SK-MEL-5 (cell line): ENCODE measurements at places on chromosomes 13 and 19. TPM values are rescaled to one million over a fixed set of nuclear protein-coding genes. Genes with fewer than 3 reads are reported as not detected.

DNA sequence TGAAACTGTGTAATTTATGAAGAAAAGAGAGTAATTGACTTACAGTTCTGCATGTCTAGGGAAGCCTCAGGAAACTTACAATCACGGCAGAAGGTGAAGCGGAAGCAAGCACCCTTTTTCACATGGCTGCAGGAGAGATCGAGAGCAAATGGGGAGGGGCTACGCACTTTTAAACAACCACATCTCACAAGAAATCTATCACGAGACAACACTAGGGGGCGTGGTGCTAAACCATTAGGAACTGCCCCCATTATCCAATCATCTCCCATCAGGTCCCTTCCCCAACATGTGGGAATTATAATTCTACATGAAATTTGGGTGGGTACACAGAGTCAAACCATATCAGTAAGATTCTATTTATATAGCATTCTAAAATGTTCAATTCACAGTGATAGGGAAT lies 114.8 kb upstream of the TRPC4 start:
- peak; percentile 53 for DNase-seq

DNA sequence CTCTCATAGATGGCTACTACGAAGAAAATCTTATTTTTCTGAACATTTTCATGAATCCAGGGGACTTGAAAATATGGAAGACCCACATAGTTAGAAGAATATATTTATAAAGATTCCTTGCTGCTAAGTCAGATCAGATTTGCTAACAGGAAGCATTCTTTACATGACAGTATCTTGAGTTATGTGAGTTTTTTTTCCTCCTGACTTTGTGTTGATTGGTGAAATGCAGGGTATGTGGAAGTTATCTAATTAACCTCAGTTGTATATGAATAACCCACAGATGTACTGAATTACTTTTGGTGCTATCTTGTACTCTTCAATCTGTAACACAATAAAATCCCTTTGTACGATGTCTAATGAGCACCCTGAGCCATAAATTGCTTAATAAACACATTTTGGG lies 53.8 kb downstream of the ESD start:
- DNase-seq, result no peak

DNA sequence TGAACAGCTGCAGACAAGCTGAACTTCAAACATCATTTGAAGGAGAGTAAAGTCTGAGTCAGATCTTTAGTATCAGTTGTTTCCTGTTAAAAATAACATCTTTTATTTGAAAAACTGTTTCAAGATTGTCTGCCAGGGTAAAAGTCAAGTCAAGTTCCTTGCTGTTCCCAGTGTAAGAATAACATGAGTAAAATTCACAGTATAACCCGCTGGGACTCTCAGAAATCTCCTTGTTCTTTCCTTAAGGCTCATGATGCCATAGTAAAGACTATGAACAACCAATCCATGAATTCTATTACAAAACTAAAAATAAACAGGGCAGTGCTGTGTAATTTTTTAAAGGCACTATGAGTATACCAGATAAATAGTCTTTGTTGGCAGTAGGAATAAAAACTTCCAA lies 112.9 kb downstream of the IRS2 start:
- DNase-seq, result no peak

DNA sequence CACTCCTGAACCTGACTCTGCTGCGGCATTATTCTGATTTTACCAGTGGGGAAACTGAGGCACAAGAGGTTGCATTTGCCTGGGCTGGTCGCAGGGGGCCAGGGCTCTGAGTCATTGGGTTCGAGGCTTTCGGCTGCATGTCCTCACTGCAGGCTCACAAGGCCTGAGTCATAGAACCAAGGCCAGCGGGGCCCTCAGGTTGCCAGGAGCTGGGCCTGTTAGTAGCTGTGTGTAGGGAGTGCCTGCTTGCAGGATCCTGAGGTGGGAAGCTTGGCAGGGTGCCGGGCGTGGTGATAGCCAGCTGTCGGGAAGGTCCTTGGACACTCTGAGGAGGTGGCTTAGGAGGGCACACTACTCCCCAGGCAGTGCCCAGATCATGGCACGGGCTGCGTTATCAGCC lies 21.6 kb upstream of the F2RL3 start:
- no peak for DNase-seq

DNA sequence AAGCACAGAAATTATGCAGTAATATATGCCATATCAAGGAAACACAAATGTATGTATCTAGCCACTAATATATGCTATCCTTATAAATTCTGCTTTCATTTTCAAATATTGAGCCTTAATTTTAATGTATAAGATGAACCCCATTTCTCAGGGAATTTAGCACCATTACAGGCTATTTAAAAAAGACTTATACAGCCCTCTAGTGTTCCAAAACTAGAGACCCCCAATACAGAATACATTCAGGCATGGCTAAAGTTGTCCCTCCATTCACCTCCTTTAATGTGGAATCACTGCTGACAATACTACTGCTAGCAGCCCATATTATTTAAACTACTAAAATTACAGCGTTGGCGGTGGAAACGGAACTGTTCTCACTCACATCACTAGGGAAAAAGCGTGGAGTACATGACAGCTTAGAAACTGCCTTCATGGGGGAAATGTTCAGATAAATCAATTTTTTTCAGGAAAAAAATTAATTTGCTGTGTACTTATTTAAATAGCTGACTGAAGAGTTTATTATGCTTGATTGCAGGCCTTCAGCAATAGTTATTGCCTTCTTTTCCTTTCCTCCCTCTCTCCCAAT lies 541.0 kb downstream of the PCDH9 start:
- peak; percentile 41 for DNase-seq

- no peak for DNase-seq
Observed at GRCh38 chr13:73341748-73342147, 282.9 kb downstream of the KLF5 start.

- no peak for DNase-seq
Observed at GRCh38 chr13:50788551-50789210, 54.8 kb downstream of the DLEU7 start.

DNA sequence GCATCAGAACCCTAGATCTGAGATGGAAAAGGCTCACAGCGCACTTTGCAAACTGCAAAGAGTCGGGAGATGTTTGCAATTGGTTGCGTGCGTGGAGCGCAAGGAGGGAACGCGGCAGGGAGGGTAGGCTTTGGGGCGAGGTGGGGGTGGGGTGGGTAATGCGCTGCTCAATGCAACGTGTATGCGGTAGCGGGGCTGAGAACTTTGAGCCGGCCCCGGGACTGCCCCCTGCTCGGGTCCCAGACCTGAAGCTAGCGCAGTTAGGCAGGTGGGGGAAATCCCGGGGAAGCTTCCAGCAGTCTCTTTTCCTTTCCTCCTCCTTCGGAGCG lies 971 bp downstream of the FOSB start:
- DNase-seq, result no peak

DNA sequence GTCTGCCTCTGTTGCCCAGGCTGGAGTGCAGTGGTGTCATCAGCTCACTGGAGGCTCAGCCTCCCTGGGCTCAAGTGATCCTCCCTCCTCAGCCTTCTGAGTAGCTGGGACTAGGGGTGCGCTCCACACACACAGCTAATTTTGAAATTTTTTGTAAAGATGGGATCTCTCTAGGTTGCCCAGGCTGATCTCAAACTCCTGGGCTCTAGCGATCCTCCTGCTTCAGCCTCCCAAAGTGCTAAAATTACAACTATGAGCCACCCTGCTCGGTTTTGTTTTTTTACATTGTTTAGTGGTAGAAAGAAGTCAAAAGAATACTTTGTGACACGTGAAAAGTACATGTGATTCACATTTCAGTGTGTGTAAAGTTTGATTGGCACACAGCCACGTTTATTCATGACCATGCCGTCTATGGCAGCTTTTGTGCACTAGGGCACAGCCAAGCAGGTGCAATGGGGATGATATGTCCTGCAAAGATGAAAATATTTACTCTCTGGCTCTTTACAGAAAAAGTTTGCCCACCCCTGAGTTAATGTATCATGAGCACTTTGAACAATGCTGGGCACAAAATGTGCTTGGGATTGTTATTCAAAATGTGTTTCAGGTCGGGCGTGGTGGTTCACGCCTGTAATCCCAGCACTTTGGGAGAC lies 16.2 kb upstream of the NFIC start:
- peak; percentile 31 for DNase-seq

DNA sequence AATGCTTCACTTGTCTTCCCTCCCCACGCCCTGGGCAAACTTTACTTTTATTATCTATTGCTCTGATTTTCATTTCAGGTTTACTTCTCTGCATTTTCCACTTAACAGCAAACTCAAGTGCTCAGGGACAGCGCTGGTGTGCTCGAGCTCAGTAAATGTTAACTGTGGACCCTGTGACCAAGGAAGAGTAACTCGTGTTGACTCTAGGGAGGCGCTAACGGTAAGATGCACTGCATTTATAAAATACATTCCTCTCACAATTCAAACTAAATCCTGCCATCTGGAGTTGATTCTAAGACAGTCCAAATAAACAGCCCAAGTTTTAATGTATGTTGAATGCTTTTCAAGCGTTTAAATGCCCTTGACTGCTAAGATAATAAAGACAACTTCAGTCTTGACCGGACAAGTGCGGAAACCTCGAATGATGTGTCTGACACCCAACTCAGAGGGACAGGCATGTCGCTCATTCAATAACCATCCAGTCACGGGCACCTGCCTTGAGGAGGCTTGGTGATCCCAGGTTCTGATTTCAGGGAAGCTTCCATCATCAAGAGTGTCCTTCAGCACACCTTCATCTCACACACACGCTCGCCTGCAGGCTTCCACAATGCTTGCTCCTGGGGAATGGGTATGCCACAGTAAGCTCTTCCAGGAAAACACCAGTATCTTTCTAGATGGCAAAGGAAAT lies 93.2 kb downstream of the STK24 start:
- DNase-seq, result no peak

DNA sequence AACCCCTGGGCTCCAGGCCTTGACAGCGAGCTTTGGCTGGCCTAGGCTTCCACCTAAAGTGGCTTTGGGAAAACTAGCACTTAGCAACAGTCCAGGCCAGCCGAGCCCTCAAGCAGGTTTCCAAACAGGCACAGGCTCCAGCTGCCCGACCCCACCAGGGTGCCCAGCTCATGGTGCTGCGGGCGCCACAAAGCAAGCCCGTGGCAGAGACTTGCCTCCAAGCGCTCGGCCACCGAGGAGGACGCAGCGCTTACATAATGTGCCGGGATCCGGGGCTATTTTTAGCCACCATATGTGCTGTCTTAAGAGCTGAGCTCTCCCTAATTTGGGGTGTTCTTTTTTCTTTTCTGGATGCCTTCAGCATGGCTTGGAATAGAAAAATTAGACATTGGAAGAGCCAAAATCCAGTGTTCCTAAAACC lies 56.1 kb upstream of the F7 start:
- DNase-seq, result no peak

- no peak for DNase-seq
Observed at GRCh38 chr13:113643593-113643992, 14.4 kb downstream of the ATP4B start.

- no peak for DNase-seq
Observed at GRCh38 chr19:35170359-35171061, 16.0 kb downstream of the FXYD5 start.

DNA sequence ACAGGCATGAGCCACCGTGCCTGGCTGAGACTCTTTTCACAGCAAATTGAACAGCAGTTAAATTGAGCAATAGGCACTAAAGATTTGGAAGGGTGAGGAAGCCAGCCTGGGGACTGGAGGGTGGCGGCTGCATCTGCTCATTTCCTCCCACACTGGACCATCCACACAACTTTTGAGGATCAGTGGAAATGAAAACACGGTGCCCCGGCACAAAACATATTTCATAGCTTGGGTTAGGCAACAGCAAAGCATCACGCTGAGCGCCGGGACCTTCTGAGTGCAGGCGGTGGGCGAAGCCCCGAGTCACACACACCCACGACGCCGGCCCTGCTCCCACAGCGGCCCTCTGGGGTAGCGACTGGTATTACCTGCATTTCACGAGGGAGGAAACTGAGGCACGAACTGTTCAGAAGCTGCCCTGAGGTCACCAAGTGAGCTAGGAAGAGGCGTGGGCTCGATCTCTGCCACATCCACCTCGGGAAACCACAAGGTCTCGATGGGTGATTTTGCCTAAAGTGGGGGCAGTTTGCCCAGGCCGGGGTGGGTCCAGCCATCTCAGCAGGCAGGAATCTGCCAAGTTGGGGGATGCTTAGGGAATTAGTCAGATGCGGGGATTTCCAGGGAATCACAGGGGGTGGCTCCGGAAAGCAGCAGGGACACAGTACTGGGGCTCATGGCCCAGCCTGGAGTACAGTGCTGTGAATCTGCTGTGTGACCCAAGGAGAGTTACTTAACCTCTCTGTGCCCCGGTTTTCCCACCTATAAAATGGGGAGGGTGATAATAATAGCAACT lies 3.5 kb upstream of the SBNO2 start:
- no peak for DNase-seq

- DNase-seq, result peak; percentile 7
Observed at GRCh38 chr13:93505104-93505952, 278.7 kb downstream of the GPC6 start.

DNA sequence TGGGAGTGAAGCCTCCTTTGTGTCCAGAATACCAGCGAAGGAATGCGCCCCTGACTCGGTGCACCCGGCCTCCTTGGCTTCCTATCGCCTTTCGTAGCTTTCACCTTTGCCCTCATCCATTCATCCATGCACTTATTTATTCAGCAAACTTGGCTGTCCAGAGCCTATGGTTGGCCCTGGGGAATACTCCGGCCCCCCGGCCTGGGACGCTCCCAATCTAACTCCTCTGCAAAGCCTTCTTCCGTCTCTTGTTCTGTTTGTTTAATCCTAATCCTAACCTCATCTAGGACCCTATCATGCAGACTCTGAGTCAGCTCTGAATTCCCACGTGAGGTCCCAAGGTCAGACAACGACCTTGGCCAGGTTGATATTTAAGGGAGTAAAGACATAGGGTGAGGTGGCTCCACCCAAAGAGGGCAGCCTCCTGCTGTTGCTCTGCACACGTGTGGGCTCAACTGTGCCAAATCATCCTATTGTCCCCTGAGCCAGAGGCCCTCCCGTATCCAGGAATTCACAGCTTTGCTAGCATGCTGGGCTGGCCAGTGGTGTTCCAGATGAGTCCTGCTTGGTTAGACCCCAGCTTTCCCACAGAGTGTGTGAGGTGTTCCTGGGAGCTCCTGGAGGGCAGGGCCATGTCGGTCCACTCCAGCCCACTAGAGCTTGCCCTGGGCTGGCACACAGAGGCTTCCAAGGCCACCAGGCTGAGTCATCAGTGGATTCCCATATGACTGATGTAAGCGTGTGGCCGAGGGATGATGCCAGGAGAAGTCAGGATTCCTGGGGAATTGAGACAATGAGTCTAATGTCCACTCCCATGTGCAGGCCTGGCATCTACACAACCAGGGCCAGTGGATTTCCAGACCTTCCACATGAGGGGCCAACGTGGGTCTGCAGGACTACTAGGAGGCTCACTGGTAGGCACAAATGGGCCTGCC lies 6.5 kb upstream of the CCNE1 start:
- peak; percentile 16 for DNase-seq

GRCh38 chr13:50255639-50256038 lies 240.4 kb downstream of the KCNRG start:
- no peak for DNase-seq

Gene SLITRK1
- 0.05 and 0.08 TPM in 2 replicates for total RNA-seq

Gene SOX1
- not detected in 2 replicates for total RNA-seq

Gene TRIM28
- 346 and 425 TPM in 2 replicates for total RNA-seq

Gene ZNRF4
- not detected in 2 replicates for total RNA-seq

Gene GPR4
- 0.24 TPM in 1 of 2 replicates, not detected in the other for total RNA-seq

Gene TNFSF9
- 10.9 and 13.7 TPM in 2 replicates for total RNA-seq

Gene SUGT1
- total RNA-seq, result 40.8 and 43.8 TPM in 2 replicates

Gene CHST8
- total RNA-seq, result 0.79 and 2.7 TPM in 2 replicates

Gene ZNF541
- not detected in 2 replicates for total RNA-seq

Gene CGB3
- not detected in 2 replicates for total RNA-seq
